ENCODE measurements at places on chromosomes 3 and 15.

GRCh38 chr15:77907824-77908751 is 169.4 kb downstream of the TBC1D2B start:
- DNase-seq = peak; percentile 54

DNA sequence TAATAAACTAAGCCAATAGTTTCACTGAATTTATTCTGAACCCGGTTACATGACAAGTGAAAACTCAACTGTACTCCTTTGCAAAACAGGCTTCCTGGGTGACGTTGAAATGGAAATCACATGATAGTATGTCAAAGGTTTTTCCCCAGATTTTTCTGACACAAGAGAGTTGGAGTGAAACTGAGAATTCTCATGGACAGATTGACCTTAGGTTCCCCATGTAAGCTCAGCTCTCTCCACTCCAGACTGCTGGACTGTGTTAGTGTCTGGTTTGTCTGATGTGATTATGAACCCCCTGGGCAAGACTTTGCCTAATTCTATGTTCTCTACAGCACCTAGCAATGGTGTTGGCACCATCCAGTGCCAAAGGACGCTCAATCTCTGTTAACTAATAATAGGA is 219.7 kb upstream of the COL8A1 start:
- DNase-seq = peak; percentile 6

DNA sequence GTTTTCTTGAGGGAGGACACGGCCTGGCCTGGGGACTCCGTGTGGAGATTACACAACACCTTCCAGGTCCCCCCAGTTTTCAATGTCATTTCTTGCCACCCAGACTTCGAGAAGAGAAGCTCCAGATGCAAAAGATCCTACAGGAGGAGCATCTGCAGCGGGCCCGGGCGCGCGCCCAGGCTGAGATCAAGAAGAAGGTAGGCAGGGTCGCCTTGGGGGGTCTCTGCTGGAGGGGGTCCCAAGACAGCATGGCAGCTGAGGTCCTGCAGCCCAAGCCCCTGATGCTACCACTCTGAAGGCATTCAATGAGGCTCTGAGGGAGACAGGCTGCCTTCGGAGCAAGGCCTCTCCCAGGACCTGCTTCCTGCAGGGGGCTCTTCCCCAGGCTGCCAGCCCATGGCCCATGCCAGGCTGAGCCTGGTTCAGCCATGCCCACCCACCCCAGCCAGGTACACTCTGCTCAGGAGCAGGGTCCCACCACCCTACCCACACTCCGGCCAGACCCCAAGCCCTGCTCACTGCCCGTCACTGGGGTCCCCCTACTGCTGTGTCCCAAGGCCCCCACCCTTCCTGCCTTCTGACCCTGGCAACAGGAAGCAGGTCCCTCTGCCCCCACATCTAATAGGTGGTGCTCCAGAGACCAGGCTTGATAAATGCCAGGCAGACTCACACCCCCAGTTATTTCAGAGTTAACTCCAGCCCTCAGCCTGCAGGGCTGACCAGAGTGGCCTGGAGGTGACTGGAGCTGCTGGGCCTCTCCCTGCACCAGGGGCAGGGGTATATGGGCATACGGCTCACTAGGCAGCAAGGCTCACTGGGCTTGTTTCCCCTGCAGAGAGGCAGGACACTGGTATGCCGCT is 40.0 kb downstream of the ZXDC start:
- DNase-seq = no peak

GRCh38 chr3:59040902-59041301 is 8.9 kb downstream of the CFAP20DC start:
- DNase-seq = no peak

DNA sequence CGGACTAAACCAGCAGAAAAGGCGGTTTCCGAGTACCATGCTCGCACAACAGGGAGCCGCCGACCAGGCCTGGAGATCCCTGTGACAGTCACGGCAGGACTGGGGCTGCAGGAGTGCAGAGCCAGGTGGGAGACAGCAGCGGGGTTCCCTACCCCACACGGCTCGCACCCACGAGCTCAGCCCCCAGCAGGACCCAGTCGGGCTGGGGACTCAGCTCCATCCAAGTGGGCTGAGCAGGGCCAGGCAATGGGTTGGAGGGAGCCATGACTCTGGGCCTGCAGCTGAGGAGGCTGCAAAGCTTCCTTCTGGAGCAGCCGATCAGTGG is 15.8 kb downstream of the XXYLT1 start:
- DNase-seq = no peak

DNA sequence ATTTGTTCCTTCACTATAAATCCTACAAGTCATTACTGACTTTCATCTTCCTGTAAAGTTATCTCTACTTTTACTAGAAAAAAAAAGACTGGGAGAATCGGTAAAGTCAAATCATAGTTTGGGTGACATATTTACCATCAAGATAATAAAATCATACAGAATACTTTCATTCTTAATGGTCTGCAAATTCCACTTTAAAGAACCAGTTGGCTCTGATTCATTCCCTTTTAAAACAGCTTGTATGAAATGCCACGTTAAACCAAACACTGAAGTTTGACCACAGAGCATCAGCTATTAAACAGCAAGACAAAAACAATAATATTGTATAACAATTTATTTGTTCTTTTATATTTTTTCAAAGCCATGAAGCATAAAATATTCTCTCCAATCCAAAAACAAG is 100.7 kb downstream of the FBN1 start:
- DNase-seq = no peak

- no peak for DNase-seq
Observed at GRCh38 chr3:121295979-121296378, 249.8 kb downstream of the POLQ start.

DNA sequence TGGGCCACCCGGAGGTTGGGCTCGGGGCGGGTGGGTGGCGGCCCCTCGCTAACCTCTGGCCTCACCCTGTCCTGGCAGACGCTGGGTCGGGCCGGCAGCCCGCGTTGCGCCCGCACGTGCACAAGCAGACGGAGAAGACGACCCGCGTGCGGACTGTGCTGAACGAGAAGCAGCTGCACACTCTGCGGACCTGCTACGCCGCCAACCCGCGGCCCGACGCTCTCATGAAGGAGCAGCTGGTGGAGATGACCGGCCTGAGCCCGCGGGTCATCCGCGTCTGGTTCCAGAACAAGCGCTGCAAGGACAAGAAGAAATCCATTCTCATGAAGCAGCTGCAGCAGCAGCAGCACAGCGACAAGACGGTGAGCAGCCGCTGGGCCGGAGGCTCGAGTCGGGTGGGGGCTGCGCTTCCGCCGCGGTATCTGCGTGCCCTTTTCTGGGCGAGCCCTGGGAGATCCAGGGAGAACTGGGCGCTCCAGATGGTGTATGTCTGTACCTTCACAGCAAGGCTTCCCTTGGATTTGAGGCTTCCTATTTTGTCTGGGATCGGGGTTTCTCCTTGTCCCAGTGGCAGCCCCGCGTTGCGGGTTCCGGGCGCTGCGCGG is 3.7 kb downstream of the ISL2 start:
- peak; percentile 66 for DNase-seq

DNA sequence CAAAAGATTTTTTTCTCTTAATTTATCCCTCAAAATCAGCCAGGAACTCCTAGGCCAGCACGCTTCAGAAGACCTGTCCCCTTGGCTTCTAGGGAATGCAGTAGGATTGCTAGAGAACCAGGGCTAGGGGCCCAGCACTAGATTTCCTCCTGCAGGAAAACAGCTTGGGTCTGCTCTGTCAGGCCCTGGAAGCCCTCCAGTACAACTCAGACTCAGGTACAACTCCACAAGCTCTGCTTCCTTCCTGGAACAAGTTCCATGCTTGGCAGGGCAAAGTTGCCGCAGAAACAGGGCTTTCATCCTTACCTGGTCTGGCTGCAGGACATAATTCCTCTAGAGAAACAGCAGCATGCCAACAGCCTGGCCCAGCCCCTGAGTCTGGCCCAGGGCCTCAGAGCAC is 96.1 kb upstream of the CTNNB1 start:
- peak; percentile 22 for DNase-seq

DNA sequence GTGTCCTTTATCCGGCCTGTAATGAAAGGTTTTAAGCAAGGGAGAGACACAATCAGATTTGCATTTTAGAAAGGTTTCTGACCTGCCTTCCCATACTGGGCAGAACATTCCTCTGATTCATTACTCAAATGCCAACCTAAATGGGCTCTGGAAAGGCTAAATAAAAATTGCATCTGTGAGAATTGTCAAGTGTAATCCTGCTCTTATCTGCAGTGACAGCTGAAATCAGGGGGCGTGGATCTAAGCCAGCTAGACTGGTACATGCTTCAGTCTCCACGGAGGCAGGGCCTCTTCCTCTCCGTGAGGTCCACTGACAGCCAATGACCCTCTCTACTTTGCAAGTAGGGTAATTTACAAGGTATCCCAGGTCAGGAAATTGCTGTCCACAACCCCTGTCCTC is 32.5 kb upstream of the MINAR1 start:
- peak; percentile 67 for DNase-seq

- DNase-seq = no peak
Observed at GRCh38 chr15:51661072-51661471, 20.2 kb upstream of the SCG3 start.

- peak; percentile 60 for DNase-seq
Observed at GRCh38 chr3:178170698-178171535, 365.3 kb upstream of the KCNMB2 start.

- peak; percentile 17 for DNase-seq
Observed at GRCh38 chr3:49017229-49017970, 980 bp downstream of the DALRD3 start.

DNA sequence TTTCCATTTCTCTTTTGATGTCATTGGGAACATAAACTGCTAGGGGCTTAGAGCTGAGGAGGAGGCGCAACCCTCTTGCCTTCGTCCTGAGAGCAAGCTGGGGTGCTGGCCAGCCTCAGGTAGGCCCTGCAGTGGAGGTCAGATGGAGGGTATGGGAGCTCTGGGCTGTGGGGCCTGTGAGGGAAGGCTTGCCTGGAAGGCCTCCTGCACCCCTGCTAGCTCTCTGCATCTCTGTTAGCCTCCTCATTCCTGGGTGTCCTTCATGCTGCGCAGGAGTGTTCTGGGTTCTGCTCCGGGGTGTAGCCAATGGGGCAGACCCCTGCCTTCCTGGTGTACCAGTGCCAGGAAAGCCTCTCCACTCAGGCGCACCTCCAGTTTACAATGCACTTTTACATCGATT is 11.8 kb downstream of the GP5 start:
- DNase-seq = no peak
